ENCODE measurements at places on chromosomes 7 and 10.

DNA sequence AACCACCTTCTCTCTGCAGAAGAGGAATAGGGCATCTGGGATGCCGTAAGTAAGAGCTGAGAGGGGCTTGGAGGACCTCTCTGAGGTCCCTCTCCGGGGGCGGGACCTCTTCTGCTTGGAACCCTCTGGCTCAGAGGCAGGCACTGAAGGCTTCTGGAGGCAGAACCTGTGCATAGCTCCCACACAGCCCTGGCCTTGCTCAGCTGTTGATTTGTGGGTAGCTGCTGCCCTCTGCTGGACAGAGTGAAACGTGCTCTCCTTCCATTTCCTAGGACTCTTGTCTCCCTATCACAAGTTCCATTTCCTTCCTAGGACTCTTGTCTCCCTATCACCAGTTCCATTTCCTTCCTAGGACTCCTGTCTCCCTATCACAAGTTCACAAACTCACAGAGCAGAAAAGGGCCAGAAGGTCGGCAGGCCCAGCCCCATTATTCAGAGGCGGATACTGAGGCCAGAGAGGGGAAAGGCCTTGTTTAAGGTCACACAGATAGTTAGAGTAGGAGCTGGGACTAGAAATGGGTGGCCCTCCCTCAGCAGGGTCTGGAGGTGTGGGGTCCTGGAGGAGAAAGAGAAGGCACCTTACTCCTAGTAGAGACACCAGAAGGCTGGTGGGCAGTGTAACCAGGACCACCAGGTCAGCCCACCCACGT, 30.3 kb upstream of the GARS1 start:
- DNase-seq: peak; percentile 82

DNA sequence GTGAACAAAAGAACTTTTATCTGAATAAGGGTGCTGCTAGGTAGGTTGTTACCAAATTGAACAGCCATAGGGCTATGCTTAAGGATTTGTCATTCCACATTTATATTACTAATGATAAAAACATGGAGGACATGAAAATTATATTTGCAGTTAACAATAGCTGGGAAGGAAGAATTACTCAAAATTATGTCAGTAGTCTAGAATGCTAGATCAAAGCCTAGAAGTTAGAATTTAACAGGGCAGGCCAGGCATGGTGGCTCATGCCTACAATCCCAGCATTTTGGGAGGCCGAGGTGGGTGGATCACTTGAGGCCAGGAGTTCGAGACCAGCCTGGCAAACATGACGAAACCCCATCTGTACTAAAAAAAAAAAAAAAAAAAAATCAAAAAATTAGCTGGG, 9.4 kb downstream of the STK17A start:
- DNase-seq: no peak

GRCh38 chr7:44473295-44473694, 17.2 kb downstream of the NUDCD3 start:
- no peak for DNase-seq

- DNase-seq: no peak
These were observed 452.6 kb upstream of the ZMIZ1 start for GRCh38 chr10:78616125-78616695.

DNA sequence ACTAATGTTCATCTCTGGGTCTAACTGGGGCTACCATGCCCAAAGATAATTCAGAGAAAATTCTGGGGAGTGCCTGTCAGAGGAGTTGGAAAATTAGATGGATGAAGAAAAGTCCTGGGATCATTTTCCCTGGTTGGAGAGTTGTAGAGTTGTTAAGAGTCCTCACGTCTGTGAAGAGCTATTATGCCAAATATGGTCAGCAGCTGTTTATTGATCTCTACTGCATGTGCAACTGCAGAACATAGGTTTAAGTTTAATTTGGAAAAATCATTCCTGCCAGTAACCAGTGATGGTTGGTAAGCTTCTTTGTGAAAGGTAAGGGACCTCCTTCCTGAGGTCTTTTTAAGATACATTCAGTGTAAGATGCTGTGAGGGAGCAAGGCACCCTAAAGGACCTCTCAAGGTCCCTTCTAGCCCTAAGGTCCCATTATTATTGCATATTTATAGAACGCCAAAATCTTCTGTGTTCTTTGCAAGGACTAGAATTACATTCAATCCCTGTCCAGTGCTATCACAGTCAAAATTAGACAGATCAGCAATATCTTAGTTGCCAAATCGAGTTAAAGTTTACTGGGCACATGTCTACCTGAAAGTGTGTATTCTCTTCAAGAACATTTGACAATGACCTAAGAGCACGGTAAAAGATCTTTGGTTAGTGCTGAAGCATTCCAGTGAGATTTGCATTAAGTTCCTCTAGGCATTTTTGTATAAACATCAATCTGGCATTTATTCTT, 62.7 kb downstream of the VTI1A start:
- no peak for DNase-seq

DNA sequence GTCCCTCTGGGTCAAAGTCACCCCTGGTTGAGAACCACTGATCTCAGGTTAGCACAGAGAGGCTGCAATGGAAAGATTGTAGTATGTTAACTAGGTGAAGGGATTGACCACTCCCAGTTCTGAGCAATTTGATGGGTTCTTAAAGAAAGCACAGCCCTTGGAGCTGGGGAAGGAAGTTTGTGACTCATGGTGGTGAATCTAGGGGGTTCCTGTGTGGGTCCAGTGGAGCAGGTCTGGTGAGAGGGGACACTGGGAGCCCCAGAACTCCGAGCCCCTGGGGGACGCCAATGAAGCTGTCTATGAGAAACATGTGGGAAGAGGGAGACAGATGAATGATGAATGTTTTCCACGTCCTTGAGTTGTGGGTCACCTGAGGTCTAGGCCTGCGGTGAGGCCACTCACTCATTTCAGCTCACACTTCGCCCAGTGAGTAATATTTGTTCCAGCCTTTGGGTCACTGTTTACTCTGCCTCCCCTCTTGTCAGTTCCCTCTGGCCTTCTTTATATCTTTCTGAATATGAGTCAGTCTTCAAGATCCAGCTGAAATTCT, 341.9 kb downstream of the LRMDA start:
- no peak for DNase-seq
